ENCODE measurements at places on chromosomes 1 and 21.

GRCh38 chr21:23131177-23131576 is 2133.0 kb downstream of the NCAM2 start:
- DNase-seq: no peak

DNA sequence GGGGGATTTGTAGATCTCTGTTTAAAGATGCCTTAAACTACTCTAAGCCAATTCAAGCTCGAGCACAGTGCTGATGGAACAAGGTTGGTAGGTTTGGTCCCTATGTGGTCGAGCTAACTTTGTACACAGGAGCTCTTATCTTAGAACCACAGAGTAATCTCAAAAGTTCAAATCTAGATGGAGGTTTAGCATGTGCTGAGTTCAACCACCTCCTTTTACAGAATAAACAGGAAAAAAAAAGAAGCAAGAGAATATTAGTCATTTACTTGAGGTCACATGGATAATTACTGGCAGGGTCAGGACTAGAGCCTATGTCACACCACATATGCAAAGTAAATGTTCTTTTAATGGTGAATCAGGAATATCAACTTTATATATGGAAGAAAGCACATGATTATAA is 86.2 kb downstream of the DTL start:
- DNase-seq: peak; percentile 30

DNA sequence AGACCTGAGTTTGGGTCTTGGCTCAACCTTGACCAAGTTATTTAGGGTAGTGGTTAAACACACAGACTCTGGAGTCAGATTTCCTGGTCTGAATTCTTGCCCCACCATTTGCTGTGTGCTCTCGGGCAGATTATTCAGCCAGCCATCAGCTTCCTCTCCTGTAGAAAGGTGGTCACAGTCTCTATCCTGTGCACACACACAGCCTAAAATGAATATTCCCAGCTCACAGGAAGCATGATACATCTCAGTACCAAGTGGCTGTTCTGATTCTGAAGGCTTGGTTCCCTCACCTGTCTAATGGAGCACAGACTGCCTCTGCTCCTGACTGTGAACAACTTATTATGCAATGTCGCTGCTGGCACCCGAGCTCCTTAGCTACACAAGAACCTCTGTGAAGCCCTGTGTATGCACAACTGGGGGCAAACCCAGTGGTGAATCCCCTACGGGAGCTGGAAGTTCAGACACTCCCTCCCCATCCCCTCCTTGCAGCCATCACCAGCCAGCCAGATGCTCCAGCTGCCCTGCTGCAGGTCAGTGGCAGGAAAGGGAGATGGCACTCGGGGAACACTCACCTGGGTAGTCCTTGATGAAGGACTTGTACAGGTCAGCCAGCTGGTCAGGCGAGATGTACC is 13.7 kb downstream of the ENO1 start:
- DNase-seq: no peak

GRCh38 chr1:198841477-198841876 is 202.6 kb downstream of the PTPRC start:
- no peak for DNase-seq
